Ovary (tissue), 10 donors: ENCODE measurements at places on chromosomes 1 and 21. TPM values are rescaled to one million over a fixed set of nuclear protein-coding genes. Genes with fewer than 3 reads are reported as not detected.

Gene DLGAP3
- total RNA-seq: 0.50 TPM

DNA sequence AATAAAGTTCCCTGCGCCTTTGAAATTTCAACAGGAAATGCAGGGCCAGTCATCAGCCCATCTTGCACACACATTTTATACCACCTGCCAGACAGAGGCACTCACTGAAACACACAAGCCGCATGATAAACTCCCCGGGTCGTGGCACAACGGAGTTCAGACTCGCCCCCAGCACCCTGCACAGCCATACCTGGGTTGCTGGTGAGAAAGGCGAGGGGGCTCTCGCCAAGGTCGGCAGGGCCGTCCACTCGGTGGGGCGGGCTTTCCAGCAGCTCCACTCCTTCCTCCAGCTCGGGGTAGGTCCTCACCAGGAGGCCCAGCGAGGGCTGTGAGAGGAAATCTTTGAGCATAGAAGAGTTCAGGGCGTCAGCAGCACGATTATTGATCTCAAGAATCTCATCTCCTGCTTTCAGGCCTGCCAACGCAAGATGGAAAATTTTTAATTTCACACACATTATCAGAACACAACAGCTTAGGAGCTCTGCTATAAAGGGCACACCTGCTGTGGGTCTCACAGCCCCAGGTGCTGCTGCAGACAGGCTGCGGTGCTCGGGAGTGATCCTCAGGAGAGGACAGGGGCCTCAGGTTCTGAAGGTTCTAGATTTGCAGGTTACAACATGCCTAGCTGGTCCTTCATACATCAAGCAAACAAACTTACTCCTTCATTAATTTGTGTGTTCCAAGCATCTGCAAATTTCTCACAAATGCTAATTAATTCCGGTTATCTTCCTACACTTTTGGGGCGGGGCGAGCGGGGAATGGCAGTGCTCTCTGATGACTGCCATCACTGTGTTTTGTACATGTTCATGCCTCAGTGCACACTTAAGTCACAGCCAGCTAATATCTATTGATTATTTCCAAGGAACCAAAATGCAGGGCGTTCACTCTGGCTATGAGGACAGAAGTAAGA, 144.2 kb upstream of the KRTAP19-8 start:
- DNase-seq: no peak

- DNase-seq: peak; percentile 47
Observed at GRCh38 chr1:81679942-81680341, 120.8 kb upstream of the ADGRL2 start.

Gene KIRREL1
- 65.8 TPM for total RNA-seq

Gene S100A7
- not detected for total RNA-seq

DNA sequence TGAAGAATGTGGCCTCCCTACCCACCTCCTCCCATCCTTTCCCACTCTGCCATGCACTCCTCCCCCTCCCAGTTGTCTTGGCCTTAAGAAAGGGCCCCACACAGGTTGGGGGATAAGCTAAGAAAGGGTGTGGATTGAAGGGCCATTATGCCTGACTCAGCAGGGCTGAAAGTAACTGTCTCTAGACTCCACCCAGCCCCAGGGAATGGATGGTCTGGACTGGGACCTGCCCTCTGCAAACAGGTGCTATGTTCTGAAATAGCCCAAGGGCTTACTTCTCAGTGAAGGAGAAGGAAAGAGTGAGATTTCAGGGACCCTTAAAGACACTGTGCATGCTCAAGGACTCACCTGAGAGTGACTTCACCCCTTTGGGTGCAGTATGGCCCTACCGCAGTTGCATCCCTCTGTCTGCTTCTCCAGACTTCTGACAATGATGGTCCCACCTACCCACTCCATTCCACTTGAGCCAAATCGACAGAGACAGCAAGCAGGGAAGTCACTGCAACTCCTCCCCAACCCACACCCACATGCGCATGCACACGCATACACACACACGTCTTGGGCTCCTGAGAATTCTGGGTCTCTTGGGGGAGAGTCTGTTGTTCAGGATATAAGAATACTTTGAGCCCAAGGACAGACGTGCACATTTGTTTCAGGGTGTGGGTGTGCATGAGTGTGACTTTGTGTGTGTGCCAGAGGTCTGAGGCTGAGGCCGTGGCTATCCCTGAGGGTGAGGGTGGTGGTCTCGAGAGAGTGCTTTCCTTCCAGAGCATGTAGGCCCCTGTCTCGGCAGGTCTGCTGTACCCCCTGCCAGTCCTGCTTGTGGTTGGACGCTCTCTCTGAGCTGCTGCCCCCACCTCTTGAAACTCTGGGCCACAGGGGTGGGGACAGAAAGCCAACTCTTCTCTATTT, 231.9 kb downstream of the PTPRU start:
- no peak for DNase-seq

GRCh38 chr1:236930503-236930902, 73.7 kb downstream of the MT1HL1 start:
- DNase-seq: no peak

DNA sequence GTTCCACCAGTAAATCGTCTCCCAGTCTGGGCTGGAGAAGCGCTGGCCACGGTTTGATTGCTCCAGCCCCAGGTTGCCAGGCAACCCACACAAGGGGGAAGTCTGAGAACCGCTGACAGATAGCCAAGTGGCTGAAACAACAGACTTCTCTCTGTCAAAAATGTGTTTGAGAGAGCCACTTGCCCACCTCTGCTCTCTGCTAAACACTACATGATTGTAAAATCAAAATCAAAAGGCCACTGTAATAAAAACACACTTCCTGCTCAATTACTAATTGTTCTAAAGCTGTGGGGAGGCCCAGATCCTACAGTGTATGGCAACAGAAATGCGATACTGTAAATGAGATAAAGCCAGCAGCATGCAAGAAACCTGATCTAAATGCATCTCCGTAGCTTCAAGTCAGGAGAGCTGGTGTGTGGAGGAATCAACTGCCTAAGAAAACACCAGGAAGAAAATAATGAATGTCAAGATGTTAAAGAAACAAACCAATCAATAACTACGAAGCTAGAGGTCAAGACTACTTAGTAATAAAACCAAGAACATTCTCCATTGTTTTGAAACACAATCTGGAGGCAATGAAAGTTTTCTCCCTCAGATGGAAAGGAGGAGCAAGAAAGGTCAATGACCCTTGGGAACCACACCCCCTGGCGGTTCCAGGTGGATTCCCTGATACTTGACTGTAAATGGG, 121.2 kb downstream of the SLC45A1 start:
- peak; percentile 66 for DNase-seq

DNA sequence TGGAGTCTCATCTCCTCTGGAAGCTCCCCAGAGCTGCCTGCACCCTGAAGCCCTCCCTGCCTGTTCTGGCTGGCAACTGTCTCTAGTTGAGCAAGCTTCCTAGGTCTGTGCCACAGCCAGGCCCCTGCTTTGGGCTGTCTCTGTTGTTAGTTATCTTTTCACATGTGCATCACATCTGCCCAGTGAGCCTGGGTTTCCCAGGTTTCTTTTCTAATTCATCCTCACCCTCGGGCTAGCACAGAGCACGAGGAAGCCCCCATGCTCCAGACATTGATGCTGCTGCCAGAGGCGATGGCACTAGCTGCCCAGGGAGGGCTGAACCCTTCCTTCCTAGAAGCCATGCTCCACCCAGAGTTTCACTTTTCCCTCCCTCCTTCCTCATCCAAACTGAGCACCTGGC, 27.2 kb downstream of the RASSF5 start:
- no peak for DNase-seq

GRCh38 chr1:245750261-245750660, 595.5 kb downstream of the KIF26B start:
- no peak for DNase-seq

DNA sequence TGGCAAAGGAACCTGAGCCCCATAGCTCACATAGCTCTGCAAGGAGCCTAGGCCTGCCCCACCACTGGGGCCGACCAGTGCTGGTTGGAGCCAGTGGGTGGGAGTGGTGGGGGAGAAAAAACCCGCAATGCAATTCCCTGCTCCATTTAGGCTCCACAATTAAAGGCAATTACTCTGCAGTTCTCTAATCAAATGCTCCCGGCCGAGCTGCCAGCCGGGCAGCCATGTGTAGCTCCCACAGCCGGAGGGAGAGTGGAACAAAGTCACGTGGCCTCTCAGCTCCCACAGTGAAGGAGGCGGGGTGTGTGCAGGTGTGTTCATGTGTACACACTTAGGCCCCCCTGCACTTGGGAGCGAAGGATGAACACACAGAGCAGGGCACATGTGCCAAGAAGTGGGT, 81.6 kb downstream of the KIRREL1 start:
- no peak for DNase-seq

GRCh38 chr21:36803051-36803645, 104.2 kb downstream of the SIM2 start:
- no peak for DNase-seq

Gene RHEX
- not detected for total RNA-seq

Gene TSSK3
- total RNA-seq: 8.5 TPM

GRCh38 chr1:179814546-179814838, 63.1 kb downstream of the TOR1AIP2 start:
- DNase-seq: peak; percentile 82

DNA sequence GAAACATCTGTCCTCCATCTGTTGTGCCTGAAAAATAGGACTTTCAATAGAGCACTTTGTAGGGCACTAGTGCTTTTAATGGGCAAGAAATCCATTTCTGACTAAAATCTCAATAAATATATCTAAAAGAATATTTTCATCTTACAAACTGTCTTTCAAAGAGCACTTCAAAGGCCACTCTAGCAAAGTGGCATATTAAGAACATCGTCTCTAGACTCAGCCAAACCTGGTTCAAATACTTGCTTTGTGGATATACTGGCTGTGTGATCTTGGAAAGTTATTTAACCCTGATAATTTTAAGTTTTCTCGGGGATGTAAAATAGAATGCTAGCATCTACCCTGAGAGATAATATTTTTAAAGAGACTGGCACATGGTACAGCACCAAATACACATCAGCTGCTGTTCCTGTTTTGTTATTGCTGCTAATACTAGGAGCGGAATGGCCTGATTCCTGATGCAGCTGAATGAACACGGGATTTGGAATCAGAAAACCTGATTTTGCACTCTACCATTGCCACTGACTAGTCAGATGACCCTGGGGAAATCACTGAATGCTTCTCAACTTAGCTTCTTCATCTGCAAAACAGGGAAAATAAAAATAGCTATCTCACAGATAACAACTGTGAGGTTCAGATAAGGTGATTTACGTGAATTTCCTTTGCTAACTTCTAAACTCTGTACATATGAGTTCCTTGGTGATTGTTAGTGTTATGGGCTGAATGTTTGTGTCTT, 25.2 kb upstream of the LRRC8C start:
- DNase-seq: no peak

GRCh38 chr1:178487070-178487615, 9.6 kb downstream of the CLEC20A start:
- no peak for DNase-seq

Gene RGS4
- total RNA-seq: 0.83 TPM

DNA sequence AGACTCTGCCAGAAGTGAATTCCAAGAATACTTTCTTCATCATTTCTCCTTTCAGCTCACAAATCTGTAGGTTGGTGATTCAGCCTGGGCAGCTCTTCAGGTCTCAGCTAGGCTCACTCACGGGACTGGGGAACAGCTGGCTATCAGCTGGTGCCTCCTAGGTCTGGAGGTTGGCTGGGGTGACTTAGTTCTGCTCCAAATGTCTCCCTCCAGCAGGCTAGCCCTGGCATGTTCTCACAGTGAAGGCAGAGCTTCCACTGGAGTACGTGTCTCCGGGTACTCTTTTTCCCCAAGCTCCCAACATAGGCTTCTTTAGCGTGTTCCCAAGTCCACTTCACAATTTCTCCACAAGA, 12.5 kb upstream of the VAMP4 start:
- DNase-seq: no peak

DNA sequence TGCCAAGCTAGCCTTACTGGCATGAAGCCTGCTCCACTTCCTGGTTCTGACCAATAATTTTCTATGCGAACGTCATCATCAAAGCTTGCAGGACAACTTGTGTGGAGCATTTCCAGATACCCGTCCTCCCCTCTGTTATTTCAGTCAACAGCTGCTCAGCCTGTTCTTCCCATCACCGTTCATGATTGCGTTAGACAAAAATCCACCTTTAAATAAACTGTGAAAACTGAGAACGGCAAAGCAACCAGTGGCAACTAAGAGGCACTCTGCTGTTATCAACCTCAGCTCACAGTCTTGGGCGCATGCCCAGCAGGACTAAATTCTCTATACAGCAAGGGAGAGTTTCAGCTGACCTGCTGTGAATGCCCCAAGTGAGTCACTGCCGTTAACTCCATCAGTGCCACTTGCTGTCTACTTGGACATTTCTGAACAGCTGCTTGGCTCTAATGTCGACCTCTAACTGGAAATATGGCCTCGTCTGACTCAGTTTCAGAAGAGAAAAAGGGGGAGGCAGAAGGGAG, 207.4 kb upstream of the RUNX1 start:
- peak; percentile 74 for DNase-seq

- DNase-seq: no peak
Observed at GRCh38 chr1:58316141-58316540, 230.4 kb downstream of the OMA1 start.

- no peak for DNase-seq
Observed at GRCh38 chr1:84997667-84998600, 1.0 kb upstream of the MCOLN2 start.
